ENCODE measurements at places on chromosomes 12 and 14.

DNA sequence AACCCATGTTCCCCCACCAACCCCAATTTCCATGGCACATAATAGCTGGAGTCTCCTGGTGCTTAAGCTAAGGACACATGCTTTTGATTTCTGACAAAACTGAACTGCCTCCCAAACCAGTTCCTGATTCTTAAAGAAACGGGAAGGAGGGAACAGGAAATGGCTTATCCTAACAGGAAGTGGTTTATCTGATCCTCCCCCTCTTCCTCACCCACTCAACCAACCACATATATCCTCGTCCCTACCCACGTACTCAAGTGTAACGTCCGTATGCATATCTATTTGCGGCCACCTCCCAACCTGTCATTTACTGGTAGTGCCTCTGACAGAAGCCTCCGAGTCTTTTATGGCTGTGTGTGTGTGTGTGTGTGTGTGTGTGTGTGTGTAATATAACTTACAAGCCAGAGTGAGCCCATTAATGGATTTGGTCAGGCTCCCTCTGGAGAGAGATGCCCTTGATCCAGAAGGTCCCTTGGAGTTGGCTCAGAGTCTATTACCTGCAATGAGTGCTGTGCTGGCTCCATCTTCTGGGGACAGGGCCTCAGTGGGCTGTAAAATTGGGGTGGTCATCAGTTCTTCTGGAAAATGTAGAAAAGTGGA lies 7.7 kb downstream of the DAZAP2 start:
- DNase-seq = no peak

DNA sequence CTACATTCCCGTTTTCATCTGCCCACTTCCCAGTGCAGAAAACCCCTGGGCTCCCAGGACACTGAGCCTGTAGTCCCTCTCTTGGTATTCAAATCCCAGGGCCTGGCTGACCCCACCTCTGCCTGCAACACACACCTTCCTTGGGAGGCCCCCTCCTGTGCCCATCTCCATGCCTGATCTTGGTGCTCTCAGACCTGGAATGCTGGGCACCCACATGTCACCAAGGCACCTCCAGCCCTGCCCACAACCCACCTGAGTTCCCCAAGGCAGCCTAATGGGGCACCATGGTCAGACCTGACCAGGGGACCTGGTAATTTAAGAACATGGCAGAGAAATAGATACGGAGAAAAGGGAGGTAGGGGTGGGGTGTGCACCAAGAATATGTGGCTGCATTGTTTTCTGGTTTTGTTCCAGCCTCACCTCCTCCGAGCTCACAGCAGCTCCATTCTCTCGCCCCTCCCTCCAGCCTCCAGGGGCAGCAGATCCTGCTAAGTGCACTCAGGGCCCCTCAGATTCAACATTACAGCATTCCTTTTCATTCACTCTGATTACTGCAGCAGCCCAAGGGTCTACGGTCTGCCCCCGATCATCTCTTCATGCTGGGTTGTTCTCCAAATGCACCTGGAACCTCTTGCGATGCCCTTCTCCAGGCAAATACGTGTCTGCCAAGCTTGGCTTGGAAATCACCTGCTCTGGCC lies 9.2 kb upstream of the HSP90AA1 start:
- no peak for DNase-seq

- DNase-seq = no peak
These were observed 8.1 kb downstream of the PRKAB1 start for GRCh38 chr12:119676022-119676421.

DNA sequence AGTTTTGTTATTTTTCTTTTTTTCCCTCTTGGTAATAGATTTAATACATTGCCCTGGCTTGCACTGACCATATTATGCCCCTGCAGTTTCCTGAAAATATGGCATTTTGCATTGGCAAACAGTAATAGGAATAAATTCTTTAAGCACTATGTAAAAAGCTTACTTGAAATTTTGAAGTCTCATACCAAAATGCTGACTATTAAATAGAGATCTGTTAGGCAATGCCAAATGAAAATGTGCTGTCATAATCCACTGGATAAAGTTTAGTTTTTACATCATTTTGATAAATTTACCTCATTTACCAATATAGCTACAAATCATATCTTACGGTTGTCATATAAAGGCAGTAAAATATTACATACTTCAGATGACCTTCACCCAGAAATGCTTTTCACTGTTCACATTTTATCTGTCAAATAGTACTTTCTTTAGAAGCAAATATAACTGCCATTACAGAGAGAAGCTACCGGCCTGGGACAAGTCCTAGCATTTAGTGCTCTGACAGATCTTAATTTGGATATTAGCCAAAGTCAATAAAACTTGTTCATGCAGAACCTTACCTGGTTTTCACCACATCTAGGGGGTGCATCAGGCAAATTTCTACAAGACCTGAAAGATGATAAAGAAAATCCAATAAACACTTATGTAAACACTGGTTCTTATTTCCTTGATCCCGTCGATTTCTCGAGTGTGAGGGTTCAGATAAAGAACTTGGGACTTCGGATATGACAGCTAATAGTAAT lies 212.9 kb downstream of the PAX9 start:
- no peak for DNase-seq

DNA sequence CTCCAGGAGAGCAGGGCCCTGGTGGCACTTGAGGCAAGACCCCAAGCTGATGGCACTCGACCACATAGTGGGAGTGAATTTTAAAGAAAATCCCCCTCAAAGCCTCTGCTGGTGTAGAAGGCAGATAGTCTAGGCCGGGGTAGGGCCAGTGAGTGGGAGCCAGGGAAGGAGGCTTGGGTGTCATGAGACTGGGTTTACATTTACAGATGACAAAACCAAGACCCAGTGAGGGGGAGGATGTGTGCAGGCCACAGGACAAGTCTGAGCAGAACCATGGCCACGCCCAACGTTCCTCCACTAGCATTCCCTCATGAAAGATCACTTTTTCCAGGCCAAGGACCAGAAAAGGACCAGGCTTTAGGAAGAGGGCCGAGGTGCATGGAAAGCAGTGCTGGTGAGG lies 42.0 kb downstream of the EVL start:
- no peak for DNase-seq

GRCh38 chr12:65287426-65287825 lies 8.9 kb downstream of the MSRB3 start:
- no peak for DNase-seq

DNA sequence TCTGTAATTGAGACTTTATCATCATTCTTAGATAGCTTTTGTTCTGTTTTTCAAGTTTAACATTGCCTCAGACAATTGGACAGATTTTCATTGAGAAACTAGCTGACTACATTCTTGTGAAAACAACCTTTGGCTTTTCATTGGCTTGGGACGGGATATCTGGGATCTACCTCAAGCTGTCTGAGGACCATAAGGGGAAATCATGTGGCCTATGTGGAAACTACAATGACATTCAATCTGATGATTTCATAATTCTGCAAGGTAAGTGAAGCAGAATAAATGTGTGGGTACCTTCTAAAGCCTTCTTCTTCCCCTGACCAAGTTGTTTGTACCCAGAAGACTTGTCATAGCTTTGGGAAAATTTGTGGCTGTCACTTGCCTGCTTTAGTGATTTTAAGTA lies 133.5 kb downstream of the OTOGL start:
- DNase-seq = no peak

DNA sequence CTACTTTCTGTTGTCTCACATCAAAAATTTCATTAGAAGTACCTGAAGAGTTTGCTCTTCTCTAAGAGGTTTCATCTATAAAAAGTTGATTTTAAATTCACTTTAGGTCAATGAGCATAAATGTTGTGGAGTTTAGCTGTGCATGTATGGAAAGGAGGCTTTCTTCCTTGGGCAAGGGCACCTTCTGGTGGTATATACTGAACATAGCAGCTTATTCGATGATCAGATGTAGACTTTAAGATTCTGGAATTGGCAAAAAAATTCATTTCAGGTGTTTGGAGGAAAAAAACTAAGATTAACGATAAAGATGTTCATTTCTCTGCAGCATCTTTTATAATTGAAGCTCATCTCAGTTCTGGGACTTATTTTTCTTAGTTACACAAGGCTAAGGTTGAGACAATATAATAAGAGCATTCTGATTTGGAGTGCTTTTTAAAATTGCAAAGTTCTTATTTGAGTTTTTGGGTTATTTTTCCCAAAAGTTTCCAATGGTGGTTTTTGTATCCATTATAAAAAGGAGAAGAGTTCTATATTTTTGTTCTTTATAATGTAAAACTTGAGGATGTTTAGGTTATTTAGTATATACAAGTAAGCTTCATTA lies 46.8 kb downstream of the TMEM117 start:
- DNase-seq = no peak

DNA sequence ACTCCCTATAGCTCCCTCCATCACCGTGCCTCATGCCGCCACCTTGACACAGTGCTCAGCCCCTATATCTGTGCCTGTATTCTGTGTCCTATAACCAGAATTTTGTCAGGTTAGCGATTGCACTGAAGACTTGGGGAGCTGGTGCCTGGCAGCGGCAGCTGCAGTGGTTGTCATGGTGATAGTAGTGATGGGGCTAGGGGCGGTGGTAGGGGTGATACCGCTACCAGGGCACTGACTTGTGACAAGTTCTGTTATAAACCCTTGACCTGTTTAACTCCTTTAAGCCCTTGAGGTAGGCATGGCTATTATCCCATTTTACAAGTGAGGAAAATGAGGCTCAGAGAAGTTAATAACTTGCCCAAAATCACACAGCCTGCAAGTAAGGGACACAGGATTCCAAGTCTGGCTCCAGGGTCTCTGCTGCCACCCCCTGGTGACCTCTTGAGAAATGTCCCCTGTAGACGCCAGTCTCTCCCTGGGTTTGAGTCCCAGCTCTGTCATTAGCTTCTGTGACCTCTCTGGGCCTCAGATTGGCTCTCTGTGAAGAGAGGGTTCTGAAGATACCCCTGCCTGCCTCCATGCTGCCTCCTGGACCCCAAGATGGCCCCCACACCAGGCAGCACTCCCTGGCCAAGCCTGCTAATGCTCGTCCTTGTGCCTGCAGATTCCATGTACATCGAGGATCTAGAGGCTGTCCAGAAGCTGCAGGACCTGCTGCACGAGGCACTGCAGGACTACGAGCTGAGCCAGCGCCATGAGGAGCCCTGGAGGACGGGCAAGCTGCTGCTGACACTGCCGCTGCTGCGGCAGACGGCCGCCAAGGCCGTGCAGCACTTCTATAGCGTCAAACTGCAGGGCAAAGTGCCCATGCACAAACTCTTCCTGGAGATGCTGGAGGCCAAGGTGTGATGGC lies 121.9 kb downstream of the ESRRB start:
- no peak for DNase-seq

GRCh38 chr14:105879867-105880561 lies 353.6 kb downstream of the TMEM121 start:
- DNase-seq = no peak

GRCh38 chr12:27571463-27571862 lies 47.5 kb downstream of the PPFIBP1 start:
- no peak for DNase-seq

DNA sequence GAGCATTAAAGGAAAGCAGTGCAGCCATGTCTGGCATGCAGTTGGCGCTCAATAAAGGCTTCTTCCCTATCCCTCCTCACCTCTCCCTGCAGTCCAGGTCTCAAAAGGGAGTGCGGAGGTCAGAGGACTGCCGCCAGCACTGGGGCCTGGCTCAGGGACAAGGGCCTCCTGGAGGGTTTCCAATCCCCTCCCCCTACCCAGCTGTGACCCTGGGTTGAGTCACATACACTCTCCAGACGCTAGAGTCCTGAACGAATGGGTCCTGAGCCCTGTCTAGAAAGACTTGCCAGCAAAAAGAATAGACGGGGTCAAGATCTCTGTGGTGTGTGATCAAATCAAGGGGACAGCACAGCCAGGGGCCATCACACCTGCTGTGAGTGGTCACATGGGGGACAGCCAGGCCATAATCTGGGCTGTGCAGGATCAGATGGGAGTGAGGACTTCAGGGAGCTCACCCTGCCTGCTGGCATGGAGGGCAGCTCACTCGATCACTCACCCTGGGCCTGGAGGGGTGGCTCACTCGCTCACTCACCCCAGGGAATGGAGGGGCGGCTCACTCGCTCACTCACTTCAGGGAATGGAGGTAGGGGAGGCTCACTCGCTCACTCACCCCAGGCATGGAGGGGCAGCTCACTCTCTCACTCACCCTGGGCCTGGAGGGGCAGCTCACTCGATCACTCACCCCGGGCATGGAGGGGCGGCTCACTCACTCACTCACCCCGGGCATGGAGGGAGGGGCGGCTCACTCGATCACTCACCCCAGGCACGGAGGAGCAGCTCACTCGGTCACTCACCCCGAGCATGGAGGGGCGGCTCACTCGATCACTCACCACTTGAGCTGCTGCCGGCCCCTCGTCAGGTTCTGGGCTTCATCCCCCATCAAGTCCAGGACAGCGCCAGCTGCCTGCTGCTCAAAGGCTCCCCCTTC lies 12.8 kb downstream of the CFAP73 start:
- no peak for DNase-seq

DNA sequence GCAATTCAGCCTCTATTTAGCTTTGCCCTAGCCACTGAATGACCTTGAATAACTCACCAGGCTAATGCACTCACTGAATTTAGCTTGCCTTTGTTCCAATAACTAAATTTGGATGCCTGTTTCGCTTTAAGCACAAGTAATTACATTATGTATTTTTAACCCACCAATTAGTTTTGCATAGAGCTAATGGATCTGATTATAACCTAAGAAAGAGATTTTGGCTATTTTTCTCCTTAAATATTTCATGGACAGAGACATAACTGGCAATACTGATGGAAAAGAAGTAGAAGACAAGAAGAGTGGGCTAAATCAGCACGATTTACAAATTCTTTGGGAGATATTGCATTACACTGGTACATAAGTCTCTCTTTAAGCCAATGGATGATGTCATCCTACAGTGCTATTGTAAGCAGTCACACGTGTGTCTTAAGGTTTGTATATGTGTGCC lies 85.7 kb downstream of the AKAP6 start:
- no peak for DNase-seq

GRCh38 chr14:85466678-85467077 lies 63.3 kb upstream of the FLRT2 start:
- DNase-seq = no peak

- no peak for DNase-seq
These were observed 7.2 kb downstream of the CCDC85C start for GRCh38 chr14:99596772-99597171.

DNA sequence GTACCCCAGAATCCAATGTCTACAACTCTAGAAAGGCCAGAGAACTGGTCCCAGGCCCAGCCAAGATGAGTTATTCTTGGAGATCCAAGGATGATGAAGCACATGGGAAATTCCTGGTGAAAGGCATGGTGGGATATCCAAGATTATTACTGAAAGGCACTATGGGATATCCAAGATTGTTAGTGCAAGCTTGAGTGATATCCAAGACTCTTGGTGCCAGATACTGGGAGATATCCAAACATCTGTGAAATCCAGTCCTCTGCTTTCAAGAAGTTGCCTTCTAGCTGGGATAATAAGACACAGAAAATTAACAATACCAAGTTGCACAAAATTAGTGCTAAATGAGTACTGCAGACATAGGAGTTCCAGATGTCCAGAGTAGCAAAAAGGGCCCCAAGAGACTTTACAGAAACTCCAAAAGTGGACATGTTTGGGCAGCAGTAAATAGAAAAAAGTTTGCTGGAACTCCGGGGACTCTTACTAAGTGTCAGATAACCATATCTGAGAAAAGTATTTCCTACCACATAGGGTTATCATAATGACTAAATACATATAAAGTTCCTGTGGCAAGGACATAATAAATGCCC lies 34.6 kb downstream of the PHLDA1 start:
- no peak for DNase-seq

GRCh38 chr12:177336-177979 lies 36.5 kb downstream of the SLC6A12 start:
- no peak for DNase-seq
